Lower lobe of right lung (tissue), 2 donors: ENCODE measurements at places on chromosomes 12 and 14.

DNA sequence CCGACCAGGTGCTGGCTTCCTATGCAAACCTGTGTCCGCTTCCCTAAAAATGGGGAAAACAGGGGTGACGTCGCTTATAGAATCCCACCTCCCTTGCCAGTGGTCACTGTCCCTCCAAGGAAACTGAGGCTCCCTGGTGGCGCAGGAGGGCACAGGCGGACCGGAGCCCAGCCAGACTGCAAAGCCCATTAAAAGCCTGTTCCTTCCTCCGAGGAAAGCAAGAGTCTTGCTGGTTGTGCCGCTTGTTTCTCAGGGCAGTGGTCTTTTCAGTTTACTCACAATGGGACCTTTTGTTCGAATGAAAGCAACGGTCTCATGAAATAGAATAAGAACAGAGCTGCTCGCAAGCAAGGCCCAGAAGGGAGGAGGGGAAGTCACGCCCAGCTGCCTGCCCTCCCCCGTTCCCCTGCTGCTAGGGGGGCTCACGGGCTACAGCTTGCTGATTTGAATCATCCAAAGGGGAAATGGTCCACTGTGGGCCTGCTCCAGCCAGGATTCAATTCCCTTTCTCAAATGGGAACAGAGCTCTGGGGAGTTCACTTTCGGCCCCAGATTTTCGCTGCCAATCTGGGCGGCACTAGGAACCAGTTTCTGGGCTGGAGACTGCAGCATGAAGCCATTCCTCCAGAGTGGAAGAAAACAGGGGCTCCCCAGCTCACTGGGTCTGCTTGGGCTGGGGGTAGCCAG is 4.6 kb upstream of the SELPLG start:
- DNase-seq = peak; percentile 49

GRCh38 chr12:102487226-102487625 is 6.9 kb upstream of the IGF1 start:
- DNase-seq = no peak

DNA sequence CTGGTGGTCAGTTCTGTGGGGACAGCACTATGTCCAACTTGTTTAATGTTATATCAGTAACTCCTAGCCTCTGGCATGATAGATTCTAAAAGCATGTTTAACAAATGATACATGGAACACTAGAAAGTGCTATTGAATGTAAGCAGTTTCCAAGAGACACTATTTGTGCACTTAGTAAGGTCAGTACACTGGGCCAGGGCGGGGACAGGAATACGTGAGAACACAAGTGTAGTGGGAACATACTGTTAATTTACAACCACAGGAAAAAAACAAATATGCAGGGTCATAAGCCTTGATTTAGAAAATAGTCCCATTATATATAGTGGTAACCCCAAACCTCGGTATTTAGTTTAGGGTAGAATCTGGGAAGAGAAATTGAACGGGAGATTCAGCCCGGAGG is 88.9 kb upstream of the SLC38A2 start:
- DNase-seq = no peak

DNA sequence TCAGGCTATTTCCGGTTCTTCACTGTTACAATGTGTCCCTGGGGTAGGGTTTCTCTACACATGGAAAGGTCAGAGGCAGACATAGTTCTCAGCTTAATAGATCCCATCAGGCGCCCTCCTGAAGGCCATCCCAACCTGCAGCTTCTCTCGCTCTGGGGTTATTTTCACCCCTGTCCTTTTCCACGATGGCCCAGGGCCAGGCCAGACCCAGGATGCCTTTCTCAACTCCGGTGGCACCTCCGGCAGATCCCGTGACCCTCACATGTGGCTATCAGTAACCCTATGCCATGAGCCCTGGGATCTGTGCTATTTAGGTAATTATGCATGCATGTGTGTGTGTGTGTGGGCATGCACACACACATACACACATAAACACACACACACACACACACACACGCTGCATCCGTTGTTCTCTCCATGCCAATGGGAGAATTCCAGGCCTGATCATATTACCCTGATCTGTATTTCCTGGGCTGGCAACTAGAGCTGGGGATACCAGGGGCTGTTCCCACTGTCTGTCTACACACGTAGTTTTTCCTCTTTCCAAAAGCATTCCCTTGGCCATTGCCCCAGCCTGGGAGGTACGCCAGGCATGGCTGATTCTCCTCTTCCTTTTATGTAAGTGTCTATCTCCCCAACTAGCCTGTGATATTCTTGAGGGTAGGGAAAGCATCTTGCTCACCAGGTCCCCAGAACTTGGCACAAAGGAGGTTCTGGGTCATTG is 51.2 kb upstream of the NOS1 start:
- DNase-seq = no peak

- DNase-seq = no peak
These were observed 26.1 kb downstream of the CEP170B start for GRCh38 chr14:104891121-104891551.

- no peak for DNase-seq
These were observed 17.7 kb downstream of the DTD2 start for GRCh38 chr14:31439561-31439960.
